Cerebellar cortex (tissue), 1 donor: ENCODE measurements at places on chromosomes 12 and 14.

GRCh38 chr12:23621900-23622299 lies 327.6 kb downstream of the SOX5 start:
- no peak for DNase-seq

DNA sequence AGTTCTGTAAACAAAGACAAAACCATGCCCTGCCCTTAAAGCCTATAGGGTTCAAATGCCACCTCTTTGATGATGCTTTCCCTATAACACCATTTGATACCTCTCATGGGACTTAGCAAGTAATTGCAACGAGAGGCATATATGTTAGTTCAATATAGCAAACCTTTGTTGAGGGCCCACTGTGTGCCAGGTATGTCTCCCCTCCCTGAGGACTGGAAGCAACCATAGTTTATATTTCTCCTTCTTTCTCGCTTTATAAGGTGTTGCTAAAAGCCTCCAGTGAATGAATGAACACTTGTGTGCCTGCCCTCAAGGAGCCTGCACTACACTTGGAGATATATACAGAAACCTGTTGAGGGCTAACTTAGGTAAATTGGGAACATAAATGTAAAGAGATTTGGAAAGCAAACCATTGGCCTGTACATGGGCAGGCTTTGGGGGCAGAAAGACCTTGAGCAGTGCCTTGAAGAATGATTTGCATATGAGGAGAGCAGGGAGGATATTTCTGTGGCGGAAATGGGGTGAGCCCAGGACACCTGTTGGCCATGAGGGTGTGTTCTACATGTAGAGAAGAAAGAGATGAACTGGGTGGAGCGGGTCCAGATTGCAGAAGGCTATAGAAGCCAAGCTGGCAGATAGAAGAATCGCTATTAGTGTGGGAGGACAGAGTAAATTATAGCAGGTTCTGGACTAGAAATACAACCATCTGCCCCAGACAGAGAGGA lies 1.8 kb upstream of the CKAP4 start:
- peak; percentile 44 for DNase-seq

- DNase-seq: peak; percentile 36
Observed at GRCh38 chr12:131242741-131243496, 289.2 kb downstream of the ADGRD1 start.

DNA sequence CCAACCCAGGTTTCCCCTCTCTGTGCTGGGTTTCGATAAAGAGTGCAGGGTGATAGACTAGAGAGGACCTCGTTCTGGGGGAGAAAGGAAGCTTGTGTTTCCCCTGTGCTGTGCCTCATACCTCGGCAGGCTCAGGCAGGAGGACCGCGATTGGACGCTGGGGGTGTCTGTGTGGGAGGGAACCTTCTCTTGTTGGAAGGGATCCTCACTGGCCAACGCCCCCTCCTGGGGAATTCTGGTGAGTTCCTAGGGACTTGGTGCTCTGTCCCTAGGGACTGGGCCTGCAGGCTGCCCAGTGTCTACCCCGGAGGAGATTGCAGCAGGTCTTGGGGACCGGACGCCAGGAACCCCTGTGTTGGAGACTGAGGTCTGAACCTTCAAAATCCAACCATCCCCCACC lies 157.4 kb upstream of the PRMT8 start:
- DNase-seq: no peak
